Stimulated activated CD4-positive, alpha-beta T cell treated with anti-CD3 and anti-CD28 coated beads, Interleukin-15, amount 100 ng/mL, for 48 hours (primary cell): ENCODE measurements at places on chromosomes 3 and 15.

DNA sequence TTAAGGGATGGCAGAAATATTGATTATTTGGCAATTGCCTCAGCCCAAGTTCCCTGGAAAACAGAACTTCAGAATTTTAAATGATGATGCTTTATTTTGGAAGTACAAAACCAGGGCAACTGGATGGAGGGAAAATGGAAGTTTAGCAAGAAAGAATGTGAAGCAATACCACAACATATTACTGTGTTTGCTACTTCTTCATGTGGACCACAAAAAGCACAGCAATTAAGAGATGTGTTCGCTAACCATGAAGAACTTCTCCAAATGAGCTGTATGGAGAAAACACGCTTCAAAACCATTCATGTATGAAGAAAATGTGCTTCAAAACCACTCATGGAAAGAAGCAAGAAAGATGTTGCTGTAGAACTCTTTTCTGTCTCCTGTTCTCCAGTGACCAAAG, 64.7 kb upstream of the ARL6 start:
- DNase-seq = no peak

- no peak for DNase-seq
These were observed 14.6 kb upstream of the PPP2R3A start for GRCh38 chr3:135950941-135951340.

DNA sequence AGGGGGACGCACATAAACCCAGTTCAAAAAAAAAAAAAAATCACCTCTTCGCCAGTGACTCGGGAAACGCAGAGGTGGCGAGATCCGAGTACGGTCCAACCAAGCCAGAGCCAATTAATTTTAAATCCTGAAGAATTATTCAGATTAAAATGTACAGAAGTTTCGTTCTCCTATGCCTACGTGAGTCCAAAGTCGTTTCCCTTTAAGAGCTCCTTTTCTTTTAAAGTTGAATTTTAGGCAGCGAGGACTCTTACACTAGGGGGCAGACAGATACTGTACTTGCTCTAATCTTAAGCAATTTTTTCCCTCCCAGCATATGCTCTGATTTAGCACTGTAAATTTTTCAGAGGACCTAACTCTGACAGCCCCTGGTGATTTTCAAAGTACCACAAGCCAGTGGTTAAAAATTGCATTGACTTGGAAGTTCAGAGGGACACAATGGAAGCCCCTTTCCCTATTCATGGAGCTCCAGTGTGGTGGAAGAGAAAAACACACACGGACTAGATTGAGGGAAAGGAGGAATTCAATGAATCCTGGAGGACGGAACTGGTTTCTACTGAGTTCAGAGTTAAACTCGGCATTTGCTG, 3.3 kb upstream of the NR2F2 start:
- no peak for DNase-seq

DNA sequence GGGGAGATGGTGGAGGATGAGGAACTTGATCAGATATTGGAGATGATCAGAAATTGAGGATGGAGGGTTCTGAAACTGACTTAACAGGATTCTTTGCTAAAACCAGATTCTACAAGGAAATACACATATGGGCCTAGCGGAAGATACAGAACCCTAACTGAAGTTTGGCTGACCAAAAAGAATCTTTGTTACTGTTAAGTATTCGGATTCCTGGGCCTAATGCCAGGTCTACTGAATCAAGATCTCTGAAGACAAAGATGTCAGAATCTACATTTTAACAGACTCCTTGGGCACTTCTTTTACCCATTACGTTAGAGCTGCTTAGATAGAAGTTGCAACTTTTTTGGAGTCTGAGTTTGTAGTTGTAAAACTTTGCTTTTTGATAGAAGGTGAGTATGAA, 137.7 kb downstream of the FNDC3B start:
- no peak for DNase-seq

DNA sequence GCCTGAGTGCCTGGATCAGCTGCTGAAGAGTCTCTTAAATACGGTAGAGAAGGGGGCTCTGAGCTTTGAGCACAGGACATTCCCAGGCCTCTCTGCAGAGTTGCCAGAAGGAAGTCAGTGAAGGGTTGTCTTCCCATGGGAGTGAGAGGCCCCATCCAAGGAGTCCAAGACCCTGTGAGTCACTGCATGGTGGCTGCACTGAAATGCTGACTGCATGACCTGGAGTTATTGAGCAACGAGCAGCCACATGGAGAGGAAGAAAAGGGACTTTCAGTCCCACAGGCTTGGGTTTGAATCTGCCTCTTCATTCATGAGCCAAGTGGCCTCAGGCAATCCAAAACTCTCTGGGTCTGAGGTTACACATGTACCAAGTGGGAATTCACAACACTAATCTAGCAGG, 69.6 kb upstream of the RASGRF1 start:
- DNase-seq = no peak

DNA sequence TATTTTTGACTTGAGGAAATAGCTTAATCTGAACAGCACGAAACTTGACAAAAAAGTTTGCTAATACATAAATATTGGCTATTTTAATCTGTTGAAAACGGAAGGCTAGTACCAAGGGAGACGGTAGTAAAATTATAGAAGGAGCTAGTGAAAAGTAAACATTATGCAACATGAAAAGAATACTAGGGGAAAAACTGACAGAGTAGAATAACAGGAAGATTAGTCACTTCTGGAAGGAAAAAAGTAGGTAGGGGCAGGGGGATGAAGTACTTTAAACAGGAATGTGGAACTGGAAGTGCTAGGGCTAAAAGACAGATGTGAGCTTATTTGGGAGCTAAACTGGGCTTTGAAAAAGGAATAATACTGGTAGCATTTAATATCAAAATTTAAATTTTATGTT, 60.1 kb downstream of the MBNL1 start:
- no peak for DNase-seq
